ENCODE measurements at places on chromosomes 3 and 15. TPM values are rescaled to one million over a fixed set of nuclear protein-coding genes. Genes with fewer than 3 reads are reported as not detected.
A peak's percentile ranks its signal among the peaks of the same experiment; 100 is the strongest.

- no peak for DNase-seq
These were observed 58.4 kb downstream of the MESD start for GRCh38 chr15:80931191-80931590.

C3orf85 gene
- polyA plus RNA-seq, result 23.7 TPM

GRCh38 chr15:42494998-42495360 is 455 bp upstream of the SNAP23 start:
- DNase-seq, result no peak

SH3BP5 gene
- polyA plus RNA-seq, result 60.9 TPM

GRCh38 chr3:42246091-42246490 is 19.9 kb downstream of the CCK start:
- DNase-seq, result no peak

GRCh38 chr3:158713094-158713499 is 19.2 kb downstream of the RARRES1 start:
- DNase-seq, result no peak

GRCh38 chr15:34349769-34350168 is 6.7 kb downstream of the NUTM1 start:
- DNase-seq, result no peak

GRCh38 chr15:100245487-100245820 is 96.3 kb downstream of the ADAMTS17 start:
- no peak for DNase-seq

MYO5C gene
- polyA plus RNA-seq, result 19.6 TPM

TAGLN3 gene
- polyA plus RNA-seq, result 3.0 TPM

GRCh38 chr15:89333011-89333860 is 1.4 kb downstream of the POLG start:
- no peak for DNase-seq

DNA sequence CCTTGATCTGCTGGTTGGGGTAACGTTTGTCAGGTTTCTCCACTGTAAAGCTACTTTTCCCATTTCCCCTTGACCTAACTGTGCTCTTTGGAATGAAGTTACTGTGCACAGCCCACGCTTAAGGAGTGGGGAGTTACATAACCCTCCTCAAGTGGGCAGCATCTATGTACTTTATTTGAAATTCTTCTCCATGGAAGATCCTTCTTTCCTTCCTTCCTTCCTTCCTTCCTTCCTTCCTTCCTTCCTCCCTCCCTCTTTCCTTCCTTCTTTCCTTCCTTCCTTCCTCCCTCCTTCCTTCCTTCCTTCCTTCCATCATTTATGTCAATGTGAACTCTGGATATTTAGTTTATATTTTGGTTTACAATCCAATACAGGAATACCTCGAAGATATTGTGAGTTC is 77.1 kb upstream of the TRA2B start:
- DNase-seq, result no peak

GRCh38 chr15:56920367-56920627 is 1.9 kb downstream of the TCF12 start:
- DNase-seq, result no peak

- DNase-seq, result peak; percentile 28
These were observed 91.2 kb downstream of the SENP2 start for GRCh38 chr3:185677146-185677829.

- no peak for DNase-seq
These were observed 39.1 kb upstream of the DNAJC13 start for GRCh38 chr3:132378048-132378762.

DNA sequence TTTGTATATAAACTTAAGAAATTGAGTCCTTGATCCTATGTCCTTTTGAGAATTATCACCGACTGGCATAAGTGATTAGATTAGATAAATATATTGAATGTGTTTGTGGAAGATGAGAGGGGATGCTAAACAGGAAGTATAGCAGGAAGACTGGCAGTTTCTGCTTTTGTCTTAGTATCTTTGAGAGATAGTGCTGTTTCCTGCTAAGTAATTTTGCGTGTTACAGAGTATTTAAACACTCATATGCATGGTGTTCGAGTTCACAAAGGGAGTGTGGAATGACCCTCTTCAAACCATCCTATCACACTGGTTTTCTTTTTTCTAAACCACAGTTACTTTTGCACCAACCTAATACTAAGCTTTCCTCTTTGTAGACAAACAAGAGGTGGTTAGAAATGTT is 106.0 kb downstream of the KLHL25 start:
- no peak for DNase-seq

DNA sequence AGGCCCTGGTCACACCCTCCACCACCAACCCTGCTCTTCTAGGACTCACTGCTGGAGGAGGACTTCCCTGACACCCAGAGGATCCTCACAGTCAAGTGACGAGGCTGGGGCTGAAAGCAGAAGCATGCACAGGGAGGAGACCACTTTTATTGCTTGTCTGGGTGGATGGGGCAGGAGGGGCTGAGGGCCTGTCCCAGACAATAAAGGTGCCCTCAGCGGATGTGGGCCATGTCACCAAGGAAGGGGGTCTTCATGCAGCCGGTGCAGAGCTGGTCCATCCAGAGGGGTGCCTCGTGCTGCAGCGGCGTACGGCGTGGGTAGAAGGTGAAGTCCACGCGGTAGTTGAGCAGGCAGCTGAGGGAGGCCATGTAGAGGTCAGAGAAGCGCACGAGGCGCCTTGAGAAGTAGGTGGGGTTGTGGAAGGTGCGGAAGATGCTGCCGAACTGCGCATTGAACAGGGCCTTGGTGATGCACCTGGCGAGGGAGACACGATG is 9.4 kb downstream of the NT5DC2 start:
- no peak for DNase-seq

DNA sequence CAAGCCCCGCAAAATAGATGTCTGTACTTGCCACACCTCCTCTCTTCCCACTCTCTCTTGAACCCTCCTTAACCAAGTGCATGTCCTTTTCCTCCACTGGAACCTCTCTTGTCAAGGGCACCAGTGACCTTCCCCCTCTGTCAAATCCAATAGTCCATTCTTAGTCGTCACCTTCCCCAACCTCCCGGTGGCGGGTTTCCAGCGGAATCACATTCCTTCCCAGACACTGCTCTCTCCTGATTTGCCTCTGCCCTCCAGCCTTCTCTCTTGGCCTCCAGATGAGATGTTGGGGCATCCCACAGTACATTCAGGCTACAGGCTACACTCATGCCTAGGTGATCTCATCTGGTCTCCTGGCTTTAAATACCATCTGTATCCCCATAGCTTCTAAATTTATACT is 31.1 kb downstream of the SCN5A start:
- DNase-seq, result no peak

DNA sequence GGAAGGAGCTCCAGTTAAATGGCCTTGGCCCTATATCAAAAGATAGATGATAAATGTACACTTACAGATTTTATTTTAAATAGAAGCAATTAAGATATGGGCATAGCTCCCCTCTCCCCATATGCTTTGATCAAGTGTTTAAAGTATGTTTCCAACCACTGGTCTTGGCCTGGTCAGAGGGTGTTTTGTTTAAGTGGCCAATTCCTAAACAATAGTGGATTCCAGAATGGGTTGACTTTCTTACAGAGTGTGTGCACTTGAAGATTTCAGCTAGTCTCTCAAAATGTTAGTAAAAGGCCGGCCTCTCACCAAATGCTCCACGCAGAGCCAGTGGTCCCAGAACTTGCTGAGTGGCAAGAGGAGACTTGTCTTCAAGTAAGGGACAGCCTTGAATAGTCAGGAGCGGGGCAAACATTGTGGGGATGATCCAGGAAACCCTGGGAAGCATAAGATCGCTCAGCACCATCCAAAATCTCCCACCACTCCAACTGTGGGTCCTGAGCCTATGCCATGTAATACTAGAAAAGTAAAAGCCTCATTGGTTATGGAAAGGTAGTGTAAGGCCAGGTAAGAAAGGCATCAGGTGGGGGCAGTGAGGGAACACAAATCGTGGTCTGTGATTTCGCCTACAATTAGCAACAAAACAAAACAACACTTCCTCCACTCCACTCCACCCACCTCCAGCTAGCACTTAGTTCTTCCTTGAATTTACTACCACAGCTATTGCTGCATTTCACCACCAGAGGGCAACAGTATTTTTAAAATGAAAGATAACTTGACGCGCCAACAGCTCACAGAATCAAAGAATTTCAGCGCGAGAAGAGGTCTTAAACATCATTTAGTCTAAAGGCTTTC is 4.8 kb downstream of the RARRES1 start:
- peak; percentile 67 for DNase-seq

DNA sequence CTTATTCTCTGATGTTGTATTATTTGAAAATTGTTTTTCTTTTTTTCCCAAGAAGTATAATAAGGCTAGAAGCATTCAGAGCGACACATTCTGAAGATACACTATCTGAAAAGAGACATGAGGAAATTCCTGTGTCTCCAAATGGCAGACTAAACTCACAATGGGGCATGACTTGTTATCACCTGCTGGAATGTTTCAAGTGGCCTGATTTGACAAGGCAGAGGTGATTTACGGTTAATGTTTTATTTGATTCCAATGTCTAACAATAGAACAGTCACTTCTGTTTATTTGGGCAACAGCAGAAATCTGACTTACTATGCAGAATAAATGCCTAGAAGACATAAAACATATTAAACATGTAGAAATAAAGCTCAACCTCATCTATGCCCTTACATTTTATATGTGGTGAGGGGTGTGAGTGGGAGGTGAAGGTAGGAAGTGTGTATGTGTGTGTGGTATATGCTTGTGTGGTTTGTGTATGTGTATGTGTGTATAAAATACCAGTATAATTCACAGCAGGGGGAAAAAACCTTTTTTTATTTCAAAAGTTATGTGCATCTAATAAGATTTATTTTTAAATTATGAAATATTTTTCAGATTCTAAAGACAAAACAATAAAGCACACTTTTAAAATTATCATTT is 1051.7 kb downstream of the ROBO2 start:
- no peak for DNase-seq

BOC gene
- 33.3 TPM for polyA plus RNA-seq

MYEF2 gene
- 84.5 TPM for polyA plus RNA-seq

DNA sequence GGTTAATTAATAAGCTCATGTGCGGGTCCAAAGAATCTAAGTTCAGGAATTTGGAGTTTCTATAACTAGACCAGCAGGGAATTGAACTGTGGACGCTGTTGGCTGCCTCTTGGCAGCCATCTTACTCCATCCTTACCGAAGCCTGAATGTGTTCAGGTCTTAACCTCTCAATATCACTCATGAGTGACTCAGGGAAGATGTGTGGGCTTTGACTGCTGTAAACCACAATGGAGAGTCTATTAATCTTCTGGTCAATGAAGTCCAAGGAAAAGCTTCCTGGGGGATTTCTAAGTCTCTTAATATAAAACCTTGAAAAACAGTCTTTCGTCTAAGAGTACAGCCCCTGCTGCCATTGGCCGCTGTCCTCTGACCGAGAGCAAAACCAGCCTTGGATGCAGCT is 46.7 kb upstream of the OXTR start:
- no peak for DNase-seq

- DNase-seq, result peak; percentile 54
These were observed 85.1 kb downstream of the PDCD6IP start for GRCh38 chr3:33883538-33883950.

- DNase-seq, result no peak
These were observed 120.2 kb downstream of the ITPR1 start for GRCh38 chr3:4613366-4613765.

- no peak for DNase-seq
These were observed 16.2 kb upstream of the MAGEF1 start for GRCh38 chr3:184728010-184728527.

GRCh38 chr3:120111898-120112297 is 17.7 kb upstream of the GSK3B start:
- DNase-seq, result no peak

DNA sequence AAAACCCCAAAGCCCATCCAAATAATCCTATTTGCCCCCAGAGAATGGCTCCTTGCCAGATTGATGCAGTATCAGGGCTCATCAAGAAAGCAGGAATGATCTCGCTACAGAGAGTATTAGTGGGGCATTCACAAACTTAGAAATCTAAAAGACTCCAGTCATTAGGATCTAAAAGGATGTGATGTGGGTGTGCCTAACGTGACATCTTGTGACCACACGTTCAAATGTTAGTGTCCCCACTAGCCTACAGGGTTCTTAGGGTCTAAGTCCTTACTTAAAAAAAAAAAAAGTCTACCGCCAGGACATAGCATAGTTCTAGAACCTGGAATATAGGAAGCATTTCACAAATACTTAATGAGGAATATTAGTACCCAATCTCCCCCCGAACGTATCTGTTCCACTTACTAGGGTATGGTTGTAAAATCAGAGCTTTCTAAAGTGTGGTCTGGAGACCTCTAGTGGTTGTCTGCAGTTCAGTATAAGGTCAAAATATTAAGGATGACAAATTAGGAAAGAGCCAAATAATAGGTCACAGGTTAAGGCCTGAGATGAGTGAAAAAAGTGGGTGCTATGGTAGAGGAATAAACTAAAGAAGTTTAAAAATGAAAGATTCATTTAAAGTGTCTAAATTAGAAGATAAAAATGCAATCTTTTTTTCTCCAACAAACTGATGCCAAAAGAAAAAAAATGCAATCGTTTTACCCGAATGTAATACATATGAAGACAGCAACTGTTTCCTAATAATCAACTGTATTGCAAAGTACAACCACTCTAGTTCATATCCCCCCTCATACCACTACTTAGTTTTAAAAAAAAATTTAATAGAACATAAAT is 4.2 kb upstream of the CHRM5 start:
- DNase-seq, result no peak

DNA sequence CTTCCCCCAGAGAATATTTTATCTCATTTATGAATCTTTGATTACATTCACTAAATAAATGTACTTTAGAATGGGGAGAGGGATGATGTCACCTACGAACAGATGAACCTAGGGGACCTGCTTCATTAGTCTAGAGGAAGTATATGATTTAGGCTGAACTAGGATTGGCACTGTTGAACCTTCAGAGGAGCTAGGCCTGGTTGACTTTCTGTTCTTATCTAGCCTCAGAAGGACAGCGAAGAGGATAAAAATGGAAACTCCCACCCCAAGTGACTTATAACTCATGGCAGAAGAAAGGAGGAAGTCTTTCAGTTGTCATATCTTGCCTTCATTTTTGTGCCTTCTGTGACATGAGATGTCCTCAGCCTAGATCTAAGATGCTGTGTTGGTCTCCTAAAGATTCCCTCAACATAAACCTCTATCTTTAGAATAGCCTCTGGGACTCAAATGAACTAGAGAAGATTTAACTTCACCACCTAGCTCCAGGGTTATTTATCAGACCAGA is 42.6 kb downstream of the POLG start:
- DNase-seq, result no peak

NR2E3 gene
- polyA plus RNA-seq, result 0.45 TPM
